ENCODE measurements at places on chromosomes 6 and 20.

DNA sequence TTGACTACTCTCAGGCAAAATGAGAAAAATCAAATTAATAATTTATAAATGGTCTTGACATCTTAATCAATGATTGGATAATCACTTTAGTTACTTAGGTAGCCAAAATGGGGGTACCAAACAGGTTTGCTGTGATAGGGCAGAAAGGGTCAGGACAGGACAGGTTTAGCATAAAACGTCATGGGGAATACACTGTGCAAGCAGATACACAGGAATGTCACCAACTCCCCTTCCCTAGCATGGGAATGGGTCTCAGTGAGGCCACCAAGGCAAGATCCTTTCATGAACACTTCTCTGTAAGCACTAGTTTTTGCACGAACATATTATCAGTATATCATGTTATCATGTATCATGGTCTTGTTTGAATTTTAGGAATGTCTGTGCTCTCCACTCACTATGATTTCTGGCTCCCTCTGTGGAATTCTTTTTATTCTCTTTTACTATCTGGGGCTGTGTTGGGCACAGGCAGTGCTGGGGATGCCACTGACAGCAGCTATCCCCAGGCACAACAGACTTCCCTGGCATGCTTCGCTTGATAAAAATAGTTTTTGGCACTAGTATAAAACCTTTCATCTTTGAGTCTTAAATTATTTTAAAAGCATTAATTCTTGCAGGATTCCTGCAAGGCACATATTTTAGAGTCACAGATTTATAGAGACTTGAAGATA, 18.3 kb downstream of the PTCHD4 start:
- no peak for DNase-seq

DNA sequence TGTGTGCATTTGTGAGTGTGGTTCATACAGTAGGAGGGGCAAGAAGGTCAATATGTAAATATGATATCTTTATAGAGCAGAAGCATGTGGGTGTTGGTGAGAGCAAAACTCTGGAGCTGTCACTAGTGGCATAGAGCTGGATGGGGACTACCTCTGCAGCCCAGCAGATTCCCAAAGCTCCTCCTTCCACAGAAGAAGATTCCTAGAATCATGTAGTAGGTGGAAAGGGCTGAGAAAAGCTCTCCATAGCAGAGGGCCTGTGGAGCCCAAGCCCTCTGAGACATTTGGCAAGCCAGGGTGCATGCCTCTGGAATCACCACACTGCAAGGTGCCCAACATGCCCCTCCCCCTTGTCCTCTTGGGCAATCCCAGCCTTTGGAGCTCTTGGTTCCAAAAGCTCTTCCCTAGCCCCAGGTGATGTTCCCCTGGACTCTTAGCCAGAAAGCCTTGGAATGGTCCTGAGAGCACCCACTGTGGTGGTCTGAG, 233.2 kb downstream of the LRFN2 start:
- DNase-seq: no peak

GRCh38 chr20:61575151-61575937, 323.3 kb downstream of the CDH4 start:
- no peak for DNase-seq

- no peak for DNase-seq
Observed at GRCh38 chr20:42336576-42336975, 718.4 kb upstream of the CHD6 start.

GRCh38 chr6:138973466-138974153, 14.4 kb downstream of the REPS1 start:
- no peak for DNase-seq

GRCh38 chr6:22653980-22654610, 84.7 kb downstream of the HDGFL1 start:
- no peak for DNase-seq

DNA sequence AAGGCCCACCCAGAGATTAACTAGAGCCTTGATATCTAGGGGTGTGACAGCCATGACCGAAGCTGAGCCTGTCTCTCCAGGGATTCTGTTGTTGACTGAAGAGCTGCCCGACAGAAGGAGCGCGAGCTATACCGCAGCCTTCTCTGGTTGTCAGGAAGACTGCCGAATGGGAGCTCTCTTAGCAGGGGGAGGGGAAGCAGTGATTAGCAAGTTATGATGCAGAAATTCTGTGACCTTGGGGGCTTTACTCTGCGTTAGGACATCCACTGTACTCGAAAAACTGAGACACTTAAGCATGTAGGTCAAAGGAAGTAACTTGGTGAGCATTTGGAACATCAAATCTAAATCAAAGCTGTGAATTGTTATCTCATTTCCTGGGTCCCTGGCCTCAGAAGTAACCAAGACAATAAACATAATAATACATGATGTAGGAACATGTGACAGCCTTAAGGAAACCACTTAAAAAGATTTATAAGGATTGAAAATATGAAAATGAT, 84.7 kb downstream of the MAP3K4 start:
- no peak for DNase-seq

DNA sequence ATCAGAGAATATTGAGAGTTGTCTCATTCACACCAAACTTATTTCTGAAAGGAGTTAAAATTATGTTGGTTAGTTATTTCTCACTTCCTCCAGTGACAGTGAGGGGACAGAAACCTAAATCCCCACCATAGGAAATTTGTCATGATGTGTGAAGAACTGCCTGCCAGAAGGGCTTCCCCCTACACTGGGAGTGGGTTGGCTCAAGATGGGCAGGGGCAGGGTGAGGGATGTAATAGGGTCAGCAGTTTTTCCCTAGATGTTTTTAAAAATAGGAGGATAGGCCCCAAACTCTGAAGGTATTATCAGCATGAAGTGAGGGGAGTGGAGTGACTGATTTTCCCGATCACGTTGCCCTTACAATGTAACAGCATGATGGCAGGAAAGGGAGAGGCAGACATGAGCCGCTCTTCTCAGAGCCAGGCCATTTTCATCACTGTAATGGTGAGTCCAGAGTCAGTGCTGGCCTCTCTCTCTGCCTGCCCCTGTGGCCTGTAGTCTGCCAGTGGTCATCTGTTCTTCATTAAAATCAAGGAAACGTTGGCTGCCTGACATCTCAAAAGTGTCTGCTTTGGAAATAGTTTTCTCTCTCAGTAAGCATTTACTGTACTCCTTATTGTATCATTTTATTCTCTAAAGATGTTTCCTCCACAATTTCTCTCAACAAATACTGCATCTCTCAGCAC, 59.8 kb upstream of the SYNJ2 start:
- DNase-seq: no peak

DNA sequence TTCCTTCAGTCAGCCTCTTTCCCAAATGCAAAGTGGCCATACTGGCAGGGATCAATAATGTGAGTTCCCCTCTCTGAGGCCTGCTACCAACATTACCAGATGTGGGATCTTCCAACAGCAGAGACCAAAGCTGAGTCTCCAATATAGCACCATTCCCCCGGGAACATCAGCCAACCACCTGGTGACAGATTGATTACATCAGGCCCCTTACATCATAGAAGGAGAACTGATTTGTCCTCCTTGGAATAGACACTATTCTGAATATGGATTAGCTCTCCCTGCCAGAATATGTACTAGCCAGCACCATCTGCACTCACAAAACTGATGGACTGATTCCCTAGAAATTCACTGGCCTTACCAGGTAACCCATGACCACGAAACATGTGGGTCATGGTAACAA, 61.9 kb upstream of the CARMIL1 start:
- DNase-seq: no peak

DNA sequence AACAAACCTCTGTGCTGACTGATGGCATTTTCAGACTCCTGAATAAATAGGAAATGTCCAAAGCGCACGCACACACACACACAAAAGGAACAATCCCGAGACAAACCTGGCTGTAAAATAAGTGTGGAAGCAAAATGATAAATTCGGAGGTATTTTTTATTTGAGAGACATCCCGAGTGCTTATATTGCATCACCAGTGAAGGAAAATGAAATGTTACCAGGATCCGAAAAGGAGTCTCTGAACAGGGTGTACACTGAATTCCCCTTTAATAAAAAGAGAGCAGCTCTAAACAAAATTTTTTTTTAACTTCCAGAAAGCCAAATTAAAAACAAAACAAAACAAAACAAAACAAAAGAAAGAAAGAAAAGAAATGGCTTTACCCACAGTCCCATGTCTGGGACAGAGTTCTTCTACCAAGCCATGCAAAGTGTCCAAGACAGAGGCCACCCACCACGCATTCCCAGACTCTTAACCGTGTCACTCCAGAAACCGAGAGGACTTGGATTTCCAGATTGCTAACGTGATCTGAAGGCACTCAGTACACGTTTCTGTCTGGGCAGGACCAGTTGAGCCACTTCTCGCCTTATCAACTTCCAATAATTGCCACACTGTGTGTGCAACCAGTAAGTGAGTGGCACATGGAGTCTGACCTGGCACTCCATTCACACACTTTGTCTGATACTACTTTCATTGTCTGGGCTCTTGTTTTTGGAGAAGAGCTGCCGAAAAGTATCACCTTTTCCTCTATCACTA, 817 bp downstream of the ME1 start:
- peak; percentile 57 for DNase-seq

GRCh38 chr6:63635215-63635587, 401 bp upstream of the PHF3 start:
- no peak for DNase-seq

GRCh38 chr6:45118754-45119153, 209.4 kb upstream of the RUNX2 start:
- DNase-seq: no peak

GRCh38 chr6:15101130-15101529, 144.7 kb upstream of the JARID2 start:
- no peak for DNase-seq

DNA sequence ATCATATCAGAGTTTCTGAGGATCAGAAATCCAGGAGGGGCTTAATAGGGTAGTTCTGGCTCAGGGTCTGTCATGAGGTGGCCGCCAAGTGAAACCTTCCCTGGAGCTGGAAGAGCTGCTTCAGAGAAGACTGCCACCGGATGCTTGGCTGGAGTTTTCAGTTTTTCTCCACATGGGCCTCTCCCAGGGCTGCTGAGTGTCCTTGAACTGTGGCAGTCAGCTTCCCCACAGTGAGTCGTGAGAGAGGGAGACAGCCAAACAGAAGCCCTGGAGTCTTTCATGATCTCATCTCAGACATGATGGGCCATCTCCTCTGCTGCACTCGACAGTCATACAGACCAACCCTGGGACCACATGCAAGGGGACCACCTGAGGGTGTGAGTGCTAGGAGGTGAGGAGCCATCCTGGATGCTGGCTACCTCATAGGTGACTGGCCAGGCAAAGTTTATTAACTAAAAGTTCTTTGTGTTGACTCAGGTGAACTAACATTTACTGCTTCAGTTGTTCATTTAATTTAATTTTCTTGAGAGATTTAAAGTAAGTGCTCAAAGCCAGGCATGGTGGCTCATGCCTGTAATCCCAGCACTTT, 71.5 kb downstream of the SHLD1 start:
- DNase-seq: no peak

DNA sequence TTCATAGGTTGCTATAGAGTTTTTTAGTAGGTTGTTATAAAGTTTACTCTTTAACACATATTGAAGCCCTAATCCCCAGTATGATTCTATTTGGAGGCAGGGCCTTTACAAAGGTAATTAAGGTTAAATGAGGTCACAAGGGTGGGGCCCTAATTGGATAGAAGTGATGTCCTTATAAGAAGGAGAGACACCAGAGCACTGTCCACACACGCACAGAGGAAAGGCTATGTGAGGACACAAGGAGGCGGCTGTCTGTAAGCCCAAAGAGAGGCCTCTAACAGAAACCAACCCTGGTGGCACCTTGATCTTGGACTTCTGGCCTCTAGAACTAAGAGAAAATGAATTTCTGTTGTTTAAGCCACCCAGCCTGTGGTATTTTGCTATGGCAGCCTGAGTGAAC, 98.5 kb downstream of the GJA10 start:
- DNase-seq: no peak

DNA sequence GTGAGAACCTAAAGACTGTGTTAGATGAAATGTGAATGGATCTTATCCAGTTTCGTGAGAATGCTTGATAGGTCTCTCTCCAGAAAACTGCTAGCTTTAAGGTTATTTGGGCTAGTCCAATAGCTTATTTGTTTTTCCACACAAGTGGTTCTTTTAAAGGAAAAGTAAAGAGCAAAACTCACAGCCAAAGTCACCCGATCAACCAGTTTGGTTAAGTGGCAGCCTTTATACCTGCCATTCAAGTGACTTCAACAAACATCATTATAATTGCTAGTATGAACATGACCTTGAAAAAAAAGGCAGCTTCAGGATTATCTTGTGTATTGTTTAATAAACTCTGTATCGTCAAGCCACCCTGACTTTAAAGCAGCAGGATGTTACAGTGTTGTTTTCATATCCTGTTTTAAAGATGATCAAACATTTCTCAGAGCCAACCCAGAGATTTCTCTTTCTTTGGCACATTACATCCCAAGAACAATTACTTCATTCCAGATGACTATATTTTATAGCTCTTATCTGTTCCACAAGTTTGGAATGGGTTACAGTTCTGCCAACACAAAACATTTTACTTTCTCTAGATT, 253.4 kb downstream of the EPHA7 start:
- DNase-seq: no peak

DNA sequence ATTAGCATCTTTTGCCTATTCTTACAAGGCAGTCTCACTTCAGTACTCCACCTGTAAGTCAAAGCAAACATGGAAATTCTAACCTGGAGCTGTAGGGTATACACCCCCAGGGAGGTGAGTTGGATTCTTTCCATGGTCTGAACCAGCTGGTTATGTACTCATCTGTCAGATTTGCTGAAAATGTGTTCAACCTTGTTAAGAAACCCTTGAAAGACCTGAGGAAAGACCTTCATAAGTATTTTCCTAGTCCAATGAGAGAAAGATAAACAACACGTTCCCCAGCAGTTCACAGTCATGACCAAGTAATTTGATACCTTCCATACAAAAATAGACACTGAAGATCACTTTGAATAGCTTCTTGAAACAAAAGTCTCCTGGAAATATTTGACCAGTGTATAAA, 42.5 kb downstream of the ID4 start:
- no peak for DNase-seq

GRCh38 chr6:24394061-24394779, 8.5 kb upstream of the MRS2 start:
- DNase-seq: no peak

- peak; percentile 49 for DNase-seq
Observed at GRCh38 chr6:25137480-25137879, 141.7 kb upstream of the CARMIL1 start.

- peak; percentile 99 for DNase-seq
Observed at GRCh38 chr6:26157251-26158075, 70.2 kb downstream of the HFE start.

DNA sequence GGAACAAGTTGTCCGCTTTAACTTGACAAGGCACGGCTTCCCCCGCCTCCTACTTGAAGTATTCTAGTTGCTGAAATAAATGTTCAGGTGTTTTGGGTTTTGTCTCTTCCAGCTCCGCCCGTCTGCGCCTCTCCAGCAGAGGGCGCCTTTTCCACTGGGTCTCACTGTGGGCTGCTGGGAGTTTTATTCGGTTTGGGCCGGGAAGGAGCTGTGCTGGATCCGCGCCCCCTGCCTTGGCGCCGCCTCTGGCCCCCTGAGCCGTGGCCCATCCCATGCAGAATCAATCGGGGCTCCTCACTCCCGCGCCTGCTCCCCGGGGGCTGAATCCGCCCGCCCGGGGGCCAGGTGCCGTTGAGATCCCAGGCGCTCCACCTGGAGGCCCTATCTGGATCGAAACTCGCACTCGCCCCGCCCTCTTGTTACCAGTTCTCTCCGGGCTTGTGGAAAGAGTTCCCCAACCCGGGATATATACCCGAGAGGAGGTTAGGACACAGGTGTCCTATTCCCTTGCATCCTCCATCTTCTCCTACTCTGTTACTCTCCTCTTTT, 51.0 kb upstream of the TCF21 start:
- peak; percentile 79 for DNase-seq

All from KBM-7 (cell line).